ENCODE measurements at places on chromosomes 16 and 17.

GRCh38 chr17:50647187-50647586, 12.5 kb downstream of the ABCC3 start:
- DNase-seq = no peak

DNA sequence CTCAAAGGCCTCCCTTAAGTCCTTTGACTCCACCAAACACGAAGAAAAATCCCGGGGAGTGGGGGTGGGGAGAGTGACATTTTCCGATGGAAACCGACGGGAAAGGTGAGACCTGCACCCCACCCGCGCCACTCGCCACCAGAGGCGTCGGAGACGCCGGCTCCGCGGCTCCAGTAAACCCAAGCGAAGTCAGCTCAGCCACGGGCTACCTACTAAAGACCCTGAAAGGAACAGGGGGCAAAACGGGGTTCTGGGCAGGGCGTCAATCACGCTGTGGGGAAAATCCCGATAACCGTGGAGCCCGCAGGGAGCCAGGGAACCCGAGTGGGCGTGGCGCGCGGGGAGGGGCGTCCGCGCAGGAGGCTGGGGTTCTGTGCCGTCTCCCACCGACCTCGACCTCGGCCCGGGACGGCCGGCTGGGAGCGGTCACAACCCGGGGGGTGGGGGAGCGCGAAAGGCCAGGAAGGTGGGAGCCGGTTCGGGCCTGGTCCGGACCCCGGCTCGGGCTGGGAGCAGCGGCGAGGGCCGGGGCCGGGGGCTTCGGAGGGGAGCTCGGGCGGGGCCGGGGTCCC, 565 bp downstream of the WDR45B start:
- peak; percentile 54 for DNase-seq

DNA sequence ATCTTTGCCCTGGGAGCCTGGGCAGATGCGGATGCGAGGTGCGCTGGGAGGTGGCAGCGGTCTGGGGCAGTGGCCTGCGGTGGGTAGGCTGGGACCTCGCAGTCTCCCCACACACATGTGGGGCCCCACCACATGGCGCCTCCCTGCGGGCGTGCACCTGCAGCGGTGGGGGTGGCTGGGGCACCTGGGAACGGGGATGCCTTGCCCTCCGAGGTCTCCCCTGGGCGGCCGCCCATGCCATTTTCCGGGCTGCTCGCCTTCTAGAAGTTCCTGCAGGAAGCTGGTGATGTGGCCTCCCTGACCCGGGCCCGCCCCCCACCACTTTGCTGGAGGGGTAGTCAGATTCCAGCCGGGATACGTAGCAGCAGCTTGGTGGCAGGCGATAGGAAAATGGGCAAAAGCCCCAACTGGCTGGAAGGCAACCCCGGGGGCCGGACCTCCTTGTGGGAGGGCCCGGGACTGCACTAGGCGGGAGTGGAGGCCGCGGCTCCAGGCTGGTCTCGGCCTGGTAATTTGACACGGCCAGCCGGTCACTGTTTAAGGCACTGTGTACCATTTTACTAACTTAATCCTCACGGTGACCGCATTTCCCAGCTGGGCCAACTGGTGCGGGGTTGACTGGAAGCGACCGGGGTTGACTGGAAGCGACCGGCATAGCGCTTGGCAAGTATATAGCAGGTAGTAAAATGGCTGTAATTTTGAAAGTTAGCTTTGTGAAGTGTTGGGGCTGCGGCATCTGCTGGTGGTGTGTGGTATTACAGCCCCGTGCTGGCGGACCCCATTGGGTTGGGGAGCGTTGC, 38.5 kb downstream of the IGF2BP1 start:
- DNase-seq = peak; percentile 51

GRCh38 chr16:3495176-3495575, at the start of gene C16orf90:
Gene C16orf90, minus strand, starts transcription at chr16:3495489. Its CDS starts 68 bp downstream, at chr16:3495421.
- DNase-seq = no peak

DNA sequence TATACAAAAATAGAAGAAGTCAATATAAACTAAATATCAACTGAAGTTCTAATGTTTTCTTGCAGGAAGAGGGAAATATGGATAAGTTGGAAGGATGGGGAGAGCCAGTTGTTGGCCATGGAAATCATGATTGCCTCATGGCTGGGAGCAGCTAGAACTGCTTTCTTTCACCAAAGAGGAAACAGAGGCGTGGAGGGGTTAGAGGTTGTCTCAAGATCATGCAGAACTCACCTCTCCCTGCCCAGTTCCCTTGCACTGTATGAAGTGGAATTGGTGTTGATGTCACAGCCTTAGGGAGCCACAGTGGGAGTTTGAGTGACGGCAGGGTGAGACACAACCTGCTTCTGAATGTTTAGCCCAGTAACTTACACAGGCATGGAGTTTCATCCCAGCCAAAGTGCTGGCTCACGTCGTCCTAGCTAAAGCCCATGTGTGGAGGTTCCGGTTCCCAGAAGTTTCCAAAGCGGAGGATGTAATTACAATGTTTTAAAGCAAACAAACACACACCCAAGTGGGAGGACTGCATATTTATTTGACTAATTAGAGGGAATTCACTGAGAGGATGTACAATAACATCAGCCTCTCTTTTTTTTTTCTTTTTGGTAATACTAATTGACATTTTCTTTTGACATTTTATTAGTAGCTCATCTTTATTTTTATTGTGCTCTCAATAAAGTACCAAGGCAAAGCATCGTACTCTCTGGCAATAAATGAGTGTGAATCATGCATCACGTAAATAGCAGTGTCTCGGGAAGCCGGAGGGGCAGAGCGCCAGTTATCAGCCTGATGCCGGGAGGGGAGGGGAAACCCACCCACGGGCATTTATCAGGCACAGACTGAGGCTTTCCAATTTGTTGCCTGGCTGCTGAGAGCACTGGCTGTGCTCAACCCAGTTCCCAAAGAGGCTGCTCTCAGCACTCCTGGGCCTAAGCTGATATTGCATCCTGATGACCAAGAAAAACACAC, 118.7 kb upstream of the CDH5 start:
- DNase-seq = no peak

DNA sequence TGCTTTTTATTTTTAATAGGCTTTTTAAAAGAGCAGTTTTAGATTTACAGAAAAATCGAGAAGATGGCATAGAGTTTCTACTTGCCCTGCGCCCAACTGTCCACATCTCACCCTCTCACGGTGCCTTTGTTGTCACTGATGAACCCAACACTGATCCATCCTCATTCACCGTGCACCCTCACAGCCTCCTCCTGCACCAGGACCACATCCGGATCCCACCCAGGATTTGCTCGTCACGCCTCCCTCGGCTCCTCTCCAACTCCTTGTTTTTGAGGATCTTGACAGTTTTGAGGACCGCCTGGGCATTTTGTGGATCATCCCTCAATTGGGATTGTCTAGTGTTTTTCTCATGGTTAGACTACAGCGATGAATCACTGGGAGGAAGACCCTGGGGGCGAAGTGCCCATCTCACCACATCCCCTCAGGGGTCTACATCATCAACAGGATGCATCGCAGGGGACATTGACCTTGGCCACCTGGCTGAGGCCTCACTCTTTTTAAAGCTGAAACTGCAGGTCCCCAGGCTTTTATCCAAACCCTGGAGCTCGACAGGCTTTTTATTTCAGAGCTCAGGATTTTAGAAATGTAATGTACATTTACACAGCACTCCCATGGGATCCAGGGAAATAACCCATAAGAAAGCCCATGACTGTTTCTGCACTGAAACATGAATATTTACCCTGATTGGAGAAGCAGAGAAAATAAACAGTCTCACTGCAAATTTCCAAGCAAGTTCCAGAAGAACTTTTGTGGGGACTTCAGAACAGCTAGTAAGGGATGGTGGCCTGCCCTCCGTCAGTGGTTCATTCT, 71.8 kb upstream of the ZNF469 start:
- no peak for DNase-seq

GRCh38 chr16:69270831-69271230, 40.3 kb upstream of the VPS4A start:
- no peak for DNase-seq

- no peak for DNase-seq
These were observed 1.4 kb upstream of the QRICH2 start for GRCh38 chr17:76309461-76309860.
